ENCODE measurements at places on chromosomes 7 and 10. TPM values are rescaled to one million over a fixed set of nuclear protein-coding genes. Genes with fewer than 3 reads are reported as not detected.
A peak's percentile ranks its signal among the peaks of the same experiment; 100 is the strongest.

The SLC39A12 gene
- 0.08 TPM for total RNA-seq

DNA sequence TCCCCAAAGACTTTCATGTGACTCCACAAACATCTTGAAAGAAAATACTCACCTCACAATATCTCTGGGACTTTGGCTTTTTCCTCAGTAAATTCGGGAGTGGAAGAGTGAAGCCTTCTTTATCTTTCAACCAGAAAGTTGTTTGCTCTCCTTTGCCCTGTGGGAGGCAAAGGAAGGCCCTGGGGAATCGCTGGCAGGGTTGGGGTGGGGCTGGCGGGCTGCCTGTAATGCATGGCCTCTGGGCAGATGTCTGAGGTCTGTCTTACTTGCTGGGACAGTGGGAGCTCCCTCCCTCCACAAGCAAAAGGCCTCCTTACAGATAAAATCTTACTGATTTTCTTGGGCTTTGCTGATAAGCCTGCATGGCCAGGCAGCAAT lies 24.9 kb downstream of the TECTB start:
- no peak for ATAC-seq

The C10orf71 gene
- not detected for total RNA-seq

GRCh38 chr10:101693651-101693977 lies 1.4 kb downstream of the FBXW4 start:
- ATAC-seq = peak; percentile 3

DNA sequence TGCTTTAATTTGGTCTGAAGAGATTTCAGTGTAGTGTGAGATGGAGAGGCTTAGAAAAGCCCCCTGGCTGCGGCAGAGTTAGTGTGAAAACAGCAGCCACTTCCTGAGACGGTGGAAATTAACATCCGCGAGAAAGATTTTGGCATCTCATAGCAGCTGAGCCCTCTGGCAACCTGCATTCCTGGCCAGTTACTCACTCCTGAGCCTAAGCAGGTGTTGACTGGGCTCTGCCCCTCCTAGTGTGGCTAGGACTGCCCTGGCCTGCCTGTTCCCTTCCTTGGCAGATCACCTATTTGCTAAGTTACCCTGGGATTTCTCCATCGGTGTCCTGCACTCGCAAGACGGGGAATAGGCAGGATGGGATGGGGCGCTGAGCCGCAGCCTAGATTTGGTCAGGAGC lies 57.6 kb upstream of the LMTK2 start:
- peak; percentile 100 for ATAC-seq

The VIPR2 gene
- 0.04 TPM for total RNA-seq

DNA sequence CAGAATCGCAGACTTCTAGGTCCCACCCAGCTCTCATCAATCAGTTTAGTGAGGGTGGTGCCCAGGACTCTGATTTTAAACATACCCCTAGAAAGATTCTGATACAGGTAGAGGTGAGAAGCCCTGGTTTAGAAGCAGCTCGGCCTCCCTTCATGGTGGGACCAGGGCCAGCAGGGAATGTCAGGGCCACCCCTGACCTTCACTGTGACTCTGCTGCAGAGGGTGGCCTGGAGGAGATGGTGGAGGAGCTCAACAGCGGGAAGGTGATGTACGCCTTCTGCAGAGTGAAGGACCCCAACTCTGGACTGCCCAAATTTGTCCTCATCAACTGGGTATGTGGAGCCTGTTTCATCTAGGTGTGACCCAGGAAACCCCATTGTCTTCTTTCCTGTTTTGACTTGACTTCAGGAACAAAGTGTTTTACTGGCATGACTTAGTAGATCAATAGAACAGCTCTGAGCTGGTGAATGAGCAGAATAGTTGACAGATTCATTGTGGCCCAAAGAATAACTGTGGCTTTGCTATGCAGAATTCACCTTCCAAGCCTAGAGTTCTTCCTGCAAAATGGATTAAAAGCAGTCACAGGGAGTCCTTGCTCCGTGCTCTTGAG lies 7.2 kb downstream of the DBNL start:
- peak; percentile 50 for ATAC-seq

DNA sequence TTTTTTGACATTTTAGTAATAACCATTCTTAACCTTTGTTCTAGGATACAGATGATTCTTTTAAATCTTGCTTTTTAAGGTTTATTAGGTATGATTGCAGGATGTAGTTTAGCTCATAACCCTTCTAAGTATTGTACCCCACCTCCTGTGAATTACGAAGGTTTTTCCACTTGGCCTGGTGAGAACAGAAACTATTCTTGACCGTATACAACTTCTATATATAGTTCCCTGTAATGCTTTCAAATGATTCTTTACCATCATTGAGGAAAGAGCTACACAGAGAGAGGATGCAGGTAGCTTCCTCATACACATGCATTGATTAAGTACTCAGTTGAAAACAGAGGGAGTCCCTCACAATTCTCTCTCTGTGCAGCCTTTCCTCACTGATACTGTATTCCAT lies 86.3 kb downstream of the PALS2 start:
- ATAC-seq = no peak

- ATAC-seq = no peak
These were observed 114.1 kb downstream of the CAMK1D start for GRCh38 chr10:12463459-12463838.

DNA sequence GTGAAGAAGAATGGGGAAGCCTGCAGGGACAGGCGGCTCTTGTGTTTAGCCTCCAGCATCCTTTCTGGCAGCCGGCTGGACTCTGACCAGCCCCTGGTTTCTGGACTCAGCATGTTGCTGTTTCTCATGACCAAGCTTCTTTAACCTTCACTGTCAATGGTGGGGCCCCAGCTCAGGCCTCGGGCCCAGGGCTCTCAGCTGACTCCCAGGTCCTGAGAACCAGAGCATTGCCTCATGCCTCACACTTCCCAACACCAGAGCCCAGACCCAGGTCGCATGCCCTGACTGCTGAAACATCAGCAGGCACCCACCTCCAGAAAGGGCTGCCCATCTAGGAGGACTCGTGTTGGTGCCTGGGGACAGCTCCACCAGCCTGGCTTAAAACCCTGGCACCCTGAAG lies 34.8 kb upstream of the FGFR2 start:
- ATAC-seq = peak; percentile 25

The FOXI2 gene
- total RNA-seq = 0.32 TPM

DNA sequence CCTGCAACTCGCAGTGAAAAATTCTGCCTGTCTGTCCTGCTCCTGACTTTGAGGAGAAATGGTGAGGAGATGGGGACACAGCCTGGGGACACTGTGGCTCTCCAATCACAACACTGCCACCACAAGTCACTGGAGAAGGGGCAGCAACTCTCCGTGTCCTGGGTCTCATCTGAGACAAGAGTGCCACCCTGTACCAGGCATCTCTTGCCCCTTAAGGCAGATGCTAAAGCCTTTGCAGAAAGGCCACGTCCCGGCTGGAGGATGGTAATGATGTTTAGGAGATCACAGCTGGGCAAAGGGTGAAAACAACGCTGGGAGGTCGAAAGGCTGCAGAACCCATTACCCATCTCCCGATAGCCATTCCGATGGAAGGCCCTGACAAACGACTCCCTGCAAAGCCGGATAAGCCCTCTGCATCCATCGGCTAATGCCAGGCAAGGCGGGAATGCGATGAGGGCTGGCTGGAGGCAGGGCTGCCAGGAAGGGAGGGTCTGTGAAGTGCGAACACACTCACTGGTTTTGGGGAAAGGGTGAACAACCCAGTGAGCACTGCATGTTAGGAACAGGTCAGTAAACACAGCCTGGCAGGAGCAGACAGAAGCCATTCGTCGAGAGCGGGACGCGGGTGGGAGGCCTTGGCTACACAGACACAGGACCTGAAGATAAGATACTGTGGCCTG lies 190.8 kb downstream of the ADARB2 start:
- no peak for ATAC-seq

GRCh38 chr10:23436983-23437382 lies 1.9 kb upstream of the OTUD1 start:
- ATAC-seq = no peak

DNA sequence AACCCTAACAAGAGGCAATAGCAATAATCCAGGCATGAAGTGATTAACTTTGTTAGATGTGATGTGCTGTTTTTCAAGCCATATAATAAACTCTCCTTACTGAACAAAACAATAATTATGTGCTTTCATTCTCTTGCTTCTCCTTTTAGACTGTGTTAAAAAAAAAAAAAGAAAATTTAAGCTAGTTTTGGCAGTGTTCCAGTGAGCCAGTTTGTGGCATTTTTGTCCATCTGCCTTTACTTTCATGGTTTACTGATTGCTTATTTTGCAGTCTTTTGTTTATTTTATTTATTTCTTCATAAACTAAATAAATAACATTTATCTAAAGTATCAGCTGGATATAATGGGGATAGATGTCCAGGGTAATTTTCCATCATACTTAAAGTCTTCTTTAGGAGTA lies 625.3 kb downstream of the CNTNAP2 start:
- no peak for ATAC-seq

DNA sequence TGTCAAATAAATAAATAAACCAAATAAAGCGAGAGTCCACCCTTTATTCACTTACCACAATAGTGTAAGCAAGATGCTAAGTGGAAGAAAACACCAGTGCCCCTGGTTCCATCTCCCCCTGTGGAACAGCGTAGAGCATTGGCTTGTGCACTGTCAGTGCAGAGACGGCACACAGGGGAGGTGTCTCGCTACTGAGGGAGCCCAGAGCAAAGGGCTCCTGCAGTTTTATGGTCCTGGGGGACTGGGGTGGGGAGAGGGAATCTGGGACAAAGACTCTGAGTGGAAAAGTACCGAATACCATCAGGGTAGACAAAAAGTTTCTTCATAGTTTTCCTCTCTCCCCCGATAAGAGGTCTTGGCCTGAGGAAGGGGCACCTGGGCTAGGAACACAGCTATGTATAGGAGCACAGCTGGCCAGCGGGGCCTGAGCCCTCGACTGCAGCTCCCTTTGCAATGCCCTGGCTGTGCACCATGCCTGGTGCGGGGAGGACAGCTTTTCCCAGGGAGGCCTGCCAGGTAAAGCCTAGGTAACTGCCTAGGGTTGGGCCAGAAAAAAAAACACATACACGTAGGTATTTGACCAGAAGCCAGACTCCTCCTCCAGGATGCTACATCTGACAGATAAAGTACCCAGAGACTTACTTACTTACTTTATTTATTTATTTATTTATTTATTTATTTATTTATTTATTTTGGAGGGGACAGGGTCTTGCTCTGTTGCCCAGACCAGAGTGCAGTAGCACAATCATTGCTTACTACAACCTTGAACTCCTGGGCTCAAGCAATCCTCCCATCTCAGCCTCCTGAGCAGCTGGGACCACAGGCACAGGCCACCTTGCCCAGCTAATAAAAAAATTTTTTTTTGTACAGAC lies 88.8 kb upstream of the KIF5B start:
- peak; percentile 31 for ATAC-seq

DNA sequence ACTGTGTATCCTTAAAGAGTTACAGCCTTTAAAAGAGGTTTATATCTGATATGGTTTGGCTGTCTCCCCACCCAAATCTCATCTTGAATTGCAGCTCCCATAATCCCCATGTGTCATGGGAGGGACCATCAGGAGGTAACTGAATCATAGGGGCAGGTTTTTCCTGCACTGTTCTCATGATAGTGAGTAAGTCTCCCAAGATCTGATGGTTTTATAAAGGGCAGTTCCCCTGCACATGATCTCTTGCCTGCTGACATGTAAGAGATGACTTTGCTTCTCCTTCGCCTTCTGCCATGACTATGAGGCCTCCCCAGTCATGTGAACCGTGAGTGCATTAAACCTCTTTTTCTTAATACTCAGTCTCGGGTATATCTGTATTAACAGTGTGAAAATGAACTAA lies 9.7 kb downstream of the RTKN2 start:
- ATAC-seq = peak; percentile 90
